Neuronal stem cell (in vitro differentiated cells): ENCODE measurements at places on chromosomes 4 and X.

- H3K4me1 ChIP-seq: no peaks in the 10 kb centered on the region
- no peaks in the 10 kb centered on the region for H3K27me3 ChIP-seq
- no peak overlapping the region for H3K4me3 ChIP-seq
- H3K27ac ChIP-seq: no peak overlapping the region
Observed at GRCh38 chrX:78199851-78200250, 60.4 kb upstream of the TAF9B start.

- H3K4me3 ChIP-seq: no peak overlapping the region
- no peak for DNase-seq
- no peak overlapping the region for H3K27ac ChIP-seq
- H3K4me1 ChIP-seq: no peaks in the 10 kb centered on the region
- H3K36me3 ChIP-seq: no peaks in the 10 kb centered on the region
Observed at GRCh38 chr4:9870165-9870790, 88.8 kb downstream of the DRD5 start.

DNA sequence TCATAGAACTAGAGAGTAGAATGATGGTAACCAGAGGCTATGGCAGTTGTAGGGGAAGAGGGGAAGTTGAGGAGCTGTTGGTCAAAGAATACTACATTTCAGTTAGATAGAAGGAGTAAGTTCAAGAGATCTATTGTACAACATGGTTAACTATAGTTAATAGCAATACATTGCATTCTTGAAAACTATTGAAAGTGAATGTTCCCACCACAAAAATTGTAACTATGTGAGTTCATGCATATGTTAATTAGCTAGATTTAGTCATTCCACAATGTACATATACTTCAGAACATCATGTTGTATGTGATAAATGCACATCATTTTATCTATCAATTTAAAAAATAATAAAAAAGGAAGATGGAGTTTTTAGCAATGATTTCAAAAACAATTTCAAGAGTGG, 125.3 kb upstream of the IL15 start:
- H3K27ac ChIP-seq: no peak overlapping the region
- no peaks in the 10 kb centered on the region for H3K27me3 ChIP-seq
- H3K4me1 ChIP-seq: no peaks in the 10 kb centered on the region
- DNase-seq: no peak

- no peaks in the 10 kb centered on the region for H3K36me3 ChIP-seq
- H3K27ac ChIP-seq: no peak overlapping the region
- H3K4me1 ChIP-seq: peaks cover 5% of the 10 kb centered on the region
- no peaks in the 10 kb centered on the region for H3K27me3 ChIP-seq
- DNase-seq: no peak
Observed at GRCh38 chrX:69366183-69366582, 137.9 kb upstream of the NALF2 start.

DNA sequence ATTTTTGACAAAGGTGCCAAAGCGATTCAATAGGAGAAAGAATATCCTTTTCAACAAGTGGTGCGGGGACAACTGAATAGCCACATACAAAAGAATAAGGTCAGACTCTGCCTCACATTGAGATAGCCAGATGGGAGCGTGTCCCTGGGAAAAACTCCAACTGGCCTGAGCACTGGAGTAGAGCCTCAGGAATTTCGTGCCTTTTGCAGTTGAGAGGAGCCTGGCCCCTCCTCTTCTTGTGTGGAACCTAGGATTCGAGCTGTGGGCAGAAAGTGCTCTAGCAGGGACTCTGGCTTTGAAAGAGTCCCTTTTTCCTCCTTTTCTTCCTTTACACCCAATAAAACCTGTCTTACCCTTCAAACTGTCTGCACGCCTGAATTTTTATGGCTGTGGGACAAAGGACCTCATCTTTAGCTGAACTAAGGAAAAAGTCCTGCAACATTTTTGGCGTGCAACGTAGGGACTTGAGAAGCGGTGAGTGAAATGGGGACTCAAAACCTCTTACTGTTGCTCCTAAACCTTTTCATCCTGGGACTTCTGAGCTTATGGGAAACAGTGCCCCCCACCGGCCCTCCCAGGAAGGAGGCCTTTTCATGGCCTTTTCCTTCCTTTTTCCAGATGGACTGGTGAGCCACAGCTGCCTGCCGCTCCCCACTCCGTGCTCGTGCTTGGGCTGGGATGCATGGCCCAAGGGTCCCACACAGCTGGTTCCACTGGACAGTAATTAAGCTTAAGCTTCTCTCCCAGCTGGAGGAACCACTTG, 68.6 kb downstream of the BMP15 start:
- H3K36me3 ChIP-seq: no peaks in the 10 kb centered on the region
- no peak for DNase-seq

DNA sequence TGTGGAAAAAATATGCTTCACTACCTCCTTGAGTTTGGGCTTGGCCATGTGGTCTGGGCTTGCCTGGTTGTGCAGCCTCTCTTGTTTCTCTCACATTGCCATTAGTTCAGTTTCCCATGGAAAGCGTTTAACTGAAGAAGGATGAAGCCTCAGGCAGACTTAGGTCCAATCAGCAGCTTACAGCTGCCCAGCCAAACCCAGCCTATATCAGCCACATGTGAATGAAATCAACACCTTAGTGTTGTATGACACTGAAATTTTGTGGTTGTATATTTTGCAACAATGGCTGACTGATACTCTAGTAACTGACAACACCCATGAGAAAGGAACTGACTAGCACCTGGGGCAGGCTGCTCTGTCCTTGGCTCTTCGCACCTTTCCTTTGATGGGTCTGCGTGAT, 81.2 kb downstream of the KLF8 start:
- H3K4me1 ChIP-seq: no peaks in the 10 kb centered on the region
- no peak overlapping the region for H3K4me3 ChIP-seq
- no peaks in the 10 kb centered on the region for H3K27me3 ChIP-seq
- no peak overlapping the region for H3K27ac ChIP-seq
- DNase-seq: no peak

- no peak overlapping the region for H3K4me3 ChIP-seq
- no peaks in the 10 kb centered on the region for H3K36me3 ChIP-seq
- H3K27me3 ChIP-seq: no peaks in the 10 kb centered on the region
Observed at GRCh38 chrX:115367951-115368350, 78.4 kb downstream of the LUZP4 start.

GRCh38 chr4:87511500-87511899, 17.7 kb downstream of the SPARCL1 start:
- no peaks in the 10 kb centered on the region for H3K36me3 ChIP-seq
- no peak for DNase-seq
- no peak overlapping the region for H3K4me3 ChIP-seq
- H3K27me3 ChIP-seq: no peaks in the 10 kb centered on the region

DNA sequence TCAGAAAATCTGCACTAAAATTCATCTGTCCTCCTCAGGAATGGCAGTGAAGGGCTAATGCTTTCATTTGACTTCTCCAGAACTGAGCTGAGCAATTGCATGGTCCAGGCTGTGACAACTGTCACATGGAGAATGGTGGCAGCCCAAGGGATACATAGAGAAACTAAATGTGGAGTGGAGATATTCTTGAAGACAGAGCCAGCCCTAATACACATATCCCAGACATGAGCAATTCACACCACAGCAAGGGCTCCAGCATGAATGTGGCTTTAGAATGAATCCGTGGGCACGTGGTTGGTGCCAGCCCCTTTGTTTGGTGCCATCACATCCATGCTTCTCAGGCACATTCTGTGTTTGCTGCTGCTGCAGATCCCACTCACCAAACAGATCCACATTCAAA, 121.6 kb upstream of the MXRA5 start:
- H3K4me3 ChIP-seq: no peak overlapping the region
- no peak overlapping the region for H3K27ac ChIP-seq
- no peaks in the 10 kb centered on the region for H3K4me1 ChIP-seq
- DNase-seq: no peak

DNA sequence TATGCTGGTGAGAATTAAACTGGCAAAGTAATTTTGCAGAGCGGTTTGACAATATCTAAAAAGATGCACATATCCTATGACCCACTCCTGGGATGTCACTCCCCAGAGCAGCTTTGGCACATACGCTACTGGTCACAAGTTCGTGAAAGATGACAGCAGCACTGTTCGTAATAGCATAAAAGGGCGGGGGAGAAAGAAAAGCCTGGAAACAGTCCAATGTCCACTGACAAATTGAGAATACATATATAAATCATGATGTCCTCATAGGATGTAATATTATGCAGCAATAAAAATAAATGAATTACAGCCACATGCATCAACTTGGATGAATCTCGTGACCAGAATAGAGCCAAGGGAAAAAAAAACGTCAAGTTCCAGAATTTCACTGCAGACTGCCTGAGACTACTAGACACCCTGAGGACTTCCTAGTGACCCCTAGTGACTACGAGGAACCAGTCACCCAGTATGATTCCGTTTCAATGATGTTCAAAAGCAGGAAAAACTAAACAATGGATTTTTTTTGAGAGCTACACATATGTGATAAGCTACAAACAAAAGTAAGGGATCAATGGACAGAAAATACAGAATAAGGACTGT, 1.8 kb downstream of the PCSK1N start:
- peaks cover 5% of the 10 kb centered on the region for H3K27me3 ChIP-seq
- no peaks in the 10 kb centered on the region for H3K36me3 ChIP-seq
- H3K4me3 ChIP-seq: peak overlapping the region; percentile 61
- no peak overlapping the region for H3K27ac ChIP-seq

DNA sequence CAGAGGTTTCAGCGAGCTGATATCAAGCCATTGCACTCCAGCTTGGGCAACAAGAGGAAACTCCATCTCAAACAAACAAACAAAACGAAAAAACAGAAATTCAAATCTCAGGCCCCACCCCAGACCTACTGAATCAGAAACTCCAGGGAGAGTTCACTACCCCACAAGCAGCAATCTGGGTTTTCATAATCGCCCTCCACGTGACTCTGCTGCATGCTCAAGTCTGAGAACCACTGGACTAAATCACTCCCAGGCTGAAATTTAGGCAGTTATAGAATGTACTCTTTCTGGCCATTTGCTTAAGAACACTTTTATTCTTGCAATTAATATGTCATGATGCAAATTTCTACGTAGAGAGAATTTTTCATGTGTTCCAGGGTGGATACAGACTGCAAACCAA, 287.3 kb downstream of the USP46 start:
- H3K4me3 ChIP-seq: no peak overlapping the region
- DNase-seq: no peak
- no peaks in the 10 kb centered on the region for H3K27me3 ChIP-seq

GRCh38 chr4:71771613-71772012, 12.3 kb downstream of the GC start:
- no peaks in the 10 kb centered on the region for H3K36me3 ChIP-seq
- DNase-seq: no peak
- H3K27me3 ChIP-seq: no peaks in the 10 kb centered on the region
- no peaks in the 10 kb centered on the region for H3K4me1 ChIP-seq
- H3K4me3 ChIP-seq: no peak overlapping the region

DNA sequence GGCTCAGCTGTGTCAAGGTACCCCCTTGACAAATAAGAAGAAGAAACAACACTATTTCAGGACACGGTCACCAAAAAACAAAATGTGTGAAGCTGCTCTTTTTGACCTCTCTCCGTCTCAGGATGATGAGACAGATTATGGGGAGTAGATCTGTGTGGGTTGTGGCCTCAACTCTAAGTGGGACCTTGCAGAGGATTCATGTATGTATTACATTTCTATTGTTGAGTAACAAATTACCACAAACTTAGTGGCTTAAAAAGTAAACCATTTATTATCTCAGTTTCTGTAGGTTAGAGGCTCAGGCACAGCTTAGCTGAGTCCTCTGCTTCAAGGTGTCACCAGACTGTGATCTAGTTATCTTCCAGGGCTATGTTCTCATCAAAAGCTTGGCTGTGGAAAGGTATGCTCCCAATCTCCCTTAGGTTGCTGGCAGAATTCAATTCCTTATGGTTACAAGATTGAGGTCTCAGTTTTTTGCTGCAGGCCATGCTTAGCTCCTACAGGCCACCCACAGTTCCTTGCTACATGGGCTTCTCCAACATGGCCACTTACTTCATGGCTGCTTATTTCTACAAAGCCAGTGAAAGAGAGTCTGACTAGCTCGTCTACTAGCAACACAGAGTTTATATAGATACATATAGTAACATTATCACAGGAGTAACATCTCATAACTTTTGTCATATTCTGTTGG, 28.1 kb downstream of the DGKK start:
- no peaks in the 10 kb centered on the region for H3K36me3 ChIP-seq
- H3K4me3 ChIP-seq: no peak overlapping the region
- no peak overlapping the region for H3K27ac ChIP-seq

- no peak overlapping the region for H3K4me3 ChIP-seq
- no peaks in the 10 kb centered on the region for H3K36me3 ChIP-seq
- H3K4me1 ChIP-seq: no peaks in the 10 kb centered on the region
- H3K27me3 ChIP-seq: no peaks in the 10 kb centered on the region
Observed at GRCh38 chr4:154877110-154877760, 96.2 kb downstream of the RBM46 start.

GRCh38 chr4:68346461-68346860, 3.4 kb downstream of the YTHDC1 start:
- H3K4me3 ChIP-seq: no peak overlapping the region
- DNase-seq: no peak
- no peaks in the 10 kb centered on the region for H3K4me1 ChIP-seq

DNA sequence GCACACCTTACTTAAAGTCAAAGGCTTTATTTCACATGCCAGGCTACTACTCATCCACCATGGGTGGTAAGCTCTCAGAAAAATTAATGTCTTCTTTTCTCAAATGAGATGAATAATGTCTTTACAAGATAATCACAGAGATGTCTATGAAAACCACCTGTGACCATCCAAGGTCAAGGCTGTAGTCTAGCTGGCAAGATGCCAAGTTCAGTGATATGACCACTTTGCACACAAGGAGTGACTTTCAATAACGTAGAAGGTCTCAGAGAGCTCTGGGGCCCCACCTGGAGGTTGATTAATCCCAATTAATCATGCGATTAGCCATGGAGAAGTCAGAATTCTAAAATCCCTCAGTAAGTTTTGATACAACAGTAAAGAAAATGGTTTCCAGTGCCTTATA, 20.5 kb downstream of the ANOS1 start:
- no peaks in the 10 kb centered on the region for H3K36me3 ChIP-seq
- no peak overlapping the region for H3K4me3 ChIP-seq
- peaks cover 1% of the 10 kb centered on the region for H3K27me3 ChIP-seq
- peaks cover 2% of the 10 kb centered on the region for H3K4me1 ChIP-seq
- H3K27ac ChIP-seq: no peak overlapping the region

DNA sequence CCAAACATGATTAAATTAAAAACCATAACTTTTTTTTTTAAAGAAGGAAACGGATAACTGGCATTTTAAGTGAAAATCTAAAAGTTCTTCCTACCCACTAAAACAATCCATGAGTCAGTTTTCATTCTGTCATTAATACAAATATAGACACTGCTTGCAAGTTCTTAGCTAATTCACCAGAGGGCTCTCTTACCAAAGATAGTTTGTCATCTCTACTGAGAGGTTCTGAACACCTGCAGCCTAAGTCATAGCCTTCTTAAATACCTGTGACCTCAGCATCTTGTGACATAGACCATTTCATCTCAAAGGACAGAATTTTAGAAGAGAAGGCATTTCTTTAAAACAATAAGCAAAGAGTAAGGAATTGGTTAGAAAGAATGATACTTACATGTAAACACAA, 65.3 kb upstream of the FAM120C start:
- no peaks in the 10 kb centered on the region for H3K27me3 ChIP-seq
- DNase-seq: no peak
- peaks cover 9% of the 10 kb centered on the region for H3K36me3 ChIP-seq
- H3K27ac ChIP-seq: no peak overlapping the region
- H3K4me1 ChIP-seq: no peaks in the 10 kb centered on the region

- H3K36me3 ChIP-seq: no peaks in the 10 kb centered on the region
- no peak overlapping the region for H3K27ac ChIP-seq
- no peaks in the 10 kb centered on the region for H3K4me1 ChIP-seq
- no peaks in the 10 kb centered on the region for H3K27me3 ChIP-seq
- no peak for DNase-seq
- no peak overlapping the region for H3K4me3 ChIP-seq
Observed at GRCh38 chr4:38857354-38858096, 908 bp upstream of the TLR6 start.

GRCh38 chr4:78484574-78484973, 67.0 kb upstream of the ANXA3 start:
- no peak overlapping the region for H3K27ac ChIP-seq
- peaks cover 1% of the 10 kb centered on the region for H3K36me3 ChIP-seq
- no peak for DNase-seq
- H3K4me3 ChIP-seq: no peak overlapping the region
- no peaks in the 10 kb centered on the region for H3K27me3 ChIP-seq
- peaks cover 2% of the 10 kb centered on the region for H3K4me1 ChIP-seq
